ENCODE measurements at places on chromosomes 12 and 14. TPM values are rescaled to one million over a fixed set of nuclear protein-coding genes. Genes with fewer than 3 reads are reported as not detected.

Gene CLEC2A
- total RNA-seq, result not detected

DNA sequence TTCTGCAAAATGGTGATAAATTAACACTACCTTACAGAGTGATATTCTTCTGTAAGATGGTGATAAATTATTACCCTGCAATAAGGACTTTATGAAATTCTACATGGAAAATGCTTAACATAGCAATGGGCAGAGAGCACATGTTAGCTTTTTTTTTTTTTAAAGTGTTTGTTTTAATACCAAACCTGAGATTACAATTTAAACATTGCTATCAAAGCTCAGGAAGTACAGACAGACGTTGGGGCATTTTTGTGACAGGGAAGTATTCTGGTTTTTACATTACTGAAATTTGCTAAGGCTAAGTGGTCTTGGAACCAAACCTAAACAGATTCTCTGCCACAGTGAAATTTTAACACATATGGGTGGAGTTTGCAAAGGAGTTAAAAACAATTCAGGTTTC lies 133.1 kb downstream of the FGD4 start:
- no peak for DNase-seq

DNA sequence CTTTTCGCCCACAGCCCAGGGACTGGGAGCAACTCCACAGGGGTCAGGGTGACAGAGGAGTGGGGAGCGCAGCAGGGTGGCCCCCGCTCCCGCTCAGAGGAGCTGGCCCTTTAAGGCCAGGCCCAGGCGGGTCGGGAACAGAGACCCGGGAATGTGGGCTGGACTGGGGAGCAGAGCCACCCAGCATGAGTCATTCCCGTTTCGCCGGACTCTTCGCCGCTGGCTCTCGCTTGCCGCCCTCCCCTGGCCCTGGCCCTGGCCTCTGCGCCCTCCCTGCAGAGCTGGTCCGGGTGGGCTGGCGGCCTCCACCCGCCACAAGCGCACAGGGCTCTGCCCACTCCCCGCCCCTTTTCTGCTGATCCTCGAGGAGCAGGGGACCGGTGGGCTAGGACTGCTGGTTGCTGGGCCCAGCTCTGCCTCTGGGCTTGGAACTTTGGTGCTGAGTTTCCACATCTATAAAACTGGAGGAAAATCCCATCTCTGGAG lies 92.8 kb downstream of the NINJ2 start:
- no peak for DNase-seq

GRCh38 chr12:132150780-132151144 lies 6.5 kb downstream of the NOC4L start:
- DNase-seq, result no peak

DNA sequence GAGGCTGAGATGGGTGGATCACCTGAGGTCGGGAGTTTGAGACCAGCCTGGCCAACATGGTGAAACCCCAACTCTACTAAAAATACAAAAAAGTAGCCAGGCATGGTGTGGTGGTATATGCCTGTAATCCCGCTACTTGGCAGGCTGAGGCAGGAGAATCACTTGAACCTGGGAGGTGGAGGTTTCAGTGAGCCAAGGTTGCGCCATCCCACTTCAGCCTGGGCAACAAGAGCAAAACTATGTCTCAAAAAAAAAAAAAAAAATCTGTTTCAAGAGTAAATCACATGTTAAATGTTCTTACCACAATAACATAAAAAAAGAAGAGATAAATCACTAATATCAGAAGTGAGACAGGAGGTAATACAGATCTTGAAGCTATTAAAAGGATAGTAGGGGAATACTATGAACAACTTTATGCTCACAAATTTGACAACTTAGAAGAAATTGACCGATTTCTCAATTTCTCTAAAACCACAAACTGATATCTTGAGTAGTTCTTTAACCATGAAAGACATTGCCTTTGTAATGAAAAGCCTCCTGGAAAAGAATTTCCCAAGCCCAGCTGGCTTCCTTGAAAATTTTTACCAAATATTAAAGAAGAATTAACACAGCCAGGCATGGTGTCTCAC lies 37.7 kb downstream of the TAOK3 start:
- DNase-seq, result no peak

Gene COX8C
- total RNA-seq, result not detected

GRCh38 chr12:6970096-6970527 lies 352 bp downstream of the PHB2 start:
- no peak for DNase-seq

DNA sequence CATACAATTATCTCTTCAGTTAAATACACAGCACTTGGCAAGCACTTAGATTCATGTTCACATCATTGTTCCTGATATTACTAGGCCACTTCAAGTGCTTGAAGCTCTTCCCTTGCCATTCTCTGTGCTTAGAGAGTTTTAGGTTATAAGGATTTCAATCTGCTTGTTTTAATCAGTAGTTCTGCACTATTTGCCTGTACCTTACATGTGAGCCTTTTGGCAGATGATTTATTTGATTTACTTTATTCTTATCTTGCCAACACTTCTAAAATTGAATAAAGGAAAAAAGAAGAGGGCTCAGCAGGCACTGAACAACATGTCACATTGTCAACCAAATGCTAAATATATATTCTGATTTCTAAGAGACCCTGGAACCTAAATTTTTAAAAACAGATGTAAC lies 363.8 kb upstream of the USP15 start:
- DNase-seq, result no peak

DNA sequence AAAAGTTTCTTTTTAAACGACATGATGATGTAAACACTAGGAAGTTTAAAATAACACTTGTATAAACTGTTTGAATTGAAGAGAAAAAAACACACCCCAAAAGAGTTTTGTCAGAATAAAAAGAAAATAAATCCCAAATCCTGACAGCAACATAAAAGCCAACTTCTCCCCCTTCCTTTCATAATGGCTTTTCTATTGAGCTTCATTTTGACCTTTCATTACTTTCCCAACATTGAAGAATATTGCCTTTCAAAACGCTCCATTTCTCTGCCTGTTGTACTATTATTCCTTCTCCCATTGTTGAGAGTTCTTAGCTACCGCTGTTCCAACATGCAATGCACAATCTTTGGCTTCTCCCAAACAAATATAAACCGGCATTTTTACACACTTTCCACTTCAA lies 448.5 kb downstream of the BCAT1 start:
- DNase-seq, result no peak

All from thymus (tissue), 14 donors.